T-helper 22 cell (primary cell): ENCODE measurements at places on chromosomes 13 and 19.

DNA sequence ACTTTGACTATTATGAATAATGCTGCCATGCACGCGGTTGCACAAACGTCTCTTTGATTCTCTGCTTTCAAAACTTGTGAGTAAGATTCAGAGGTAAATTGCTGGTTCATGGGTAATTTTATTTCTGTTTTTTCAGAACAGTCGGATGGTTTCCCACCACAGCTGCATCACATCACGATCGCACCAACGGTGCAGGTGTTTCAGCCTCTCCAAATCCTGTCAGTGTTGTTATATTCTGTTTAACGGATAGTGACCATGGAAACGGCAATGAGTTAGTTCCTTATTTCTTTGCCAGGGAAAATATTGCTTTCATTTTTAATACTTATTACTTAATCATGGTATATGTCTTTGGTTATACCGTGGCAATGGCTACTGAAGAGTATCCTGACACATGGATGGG is 19.1 kb upstream of the ZNF835 start:
- DNase-seq: no peak

GRCh38 chr19:679418-680286 is 3.5 kb downstream of the FSTL3 start:
- DNase-seq: no peak

GRCh38 chr13:27691207-27691606 is 69.5 kb downstream of the POLR1D start:
- DNase-seq: no peak

DNA sequence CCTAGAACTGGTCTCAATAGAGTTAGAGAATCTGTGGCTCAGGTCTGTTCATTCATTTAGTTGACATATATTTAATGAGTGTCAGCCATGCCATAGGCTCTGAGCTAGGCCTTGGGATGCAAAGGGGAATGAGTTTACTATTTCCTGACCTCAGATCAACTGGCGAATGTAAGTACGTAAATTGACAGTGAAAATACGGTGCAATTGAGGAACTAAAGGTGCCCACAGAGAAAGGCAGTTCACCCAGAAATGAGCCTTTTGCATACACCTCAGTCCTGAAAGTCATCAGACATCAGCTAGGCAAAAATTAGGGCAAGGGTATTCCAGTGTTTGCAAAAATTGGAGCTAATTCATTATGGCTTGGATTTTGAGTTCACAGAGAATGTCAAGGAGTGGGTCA is 20.6 kb upstream of the UPF3A start:
- DNase-seq: no peak

DNA sequence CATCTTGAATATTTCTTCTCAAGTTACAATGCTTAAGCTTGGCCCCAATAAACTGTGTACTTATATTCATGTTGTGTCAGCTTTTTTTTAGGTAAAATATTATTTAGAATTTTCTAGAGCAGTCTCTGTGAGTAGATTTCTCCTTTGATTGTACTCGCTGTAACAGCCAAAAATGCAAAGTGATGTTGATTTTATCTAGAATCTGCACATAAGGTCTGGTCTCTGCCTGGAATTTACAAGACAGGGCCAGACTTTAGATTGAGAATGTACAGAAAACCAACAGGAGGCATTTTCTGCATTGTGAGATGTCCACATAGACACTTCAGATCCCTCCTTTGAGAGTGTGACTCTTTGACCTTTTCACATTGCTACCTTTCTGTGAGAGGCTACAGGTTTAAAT is 43.1 kb upstream of the ZNF681 start:
- DNase-seq: no peak

- DNase-seq: no peak
These were observed 150.2 kb downstream of the UQCRFS1 start for GRCh38 chr19:29062475-29063435.

GRCh38 chr13:28826368-28826767 is 6.2 kb downstream of the MTUS2 start:
- DNase-seq: no peak

- DNase-seq: no peak
These were observed 889 bp downstream of the GTF2F2 start for GRCh38 chr13:45120967-45121831.

- DNase-seq: no peak
These were observed 8.2 kb downstream of the ZNF677 start for GRCh38 chr19:53246498-53246897.

GRCh38 chr13:37194428-37194861 is 89.0 kb upstream of the CSNK1A1L start:
- no peak for DNase-seq

DNA sequence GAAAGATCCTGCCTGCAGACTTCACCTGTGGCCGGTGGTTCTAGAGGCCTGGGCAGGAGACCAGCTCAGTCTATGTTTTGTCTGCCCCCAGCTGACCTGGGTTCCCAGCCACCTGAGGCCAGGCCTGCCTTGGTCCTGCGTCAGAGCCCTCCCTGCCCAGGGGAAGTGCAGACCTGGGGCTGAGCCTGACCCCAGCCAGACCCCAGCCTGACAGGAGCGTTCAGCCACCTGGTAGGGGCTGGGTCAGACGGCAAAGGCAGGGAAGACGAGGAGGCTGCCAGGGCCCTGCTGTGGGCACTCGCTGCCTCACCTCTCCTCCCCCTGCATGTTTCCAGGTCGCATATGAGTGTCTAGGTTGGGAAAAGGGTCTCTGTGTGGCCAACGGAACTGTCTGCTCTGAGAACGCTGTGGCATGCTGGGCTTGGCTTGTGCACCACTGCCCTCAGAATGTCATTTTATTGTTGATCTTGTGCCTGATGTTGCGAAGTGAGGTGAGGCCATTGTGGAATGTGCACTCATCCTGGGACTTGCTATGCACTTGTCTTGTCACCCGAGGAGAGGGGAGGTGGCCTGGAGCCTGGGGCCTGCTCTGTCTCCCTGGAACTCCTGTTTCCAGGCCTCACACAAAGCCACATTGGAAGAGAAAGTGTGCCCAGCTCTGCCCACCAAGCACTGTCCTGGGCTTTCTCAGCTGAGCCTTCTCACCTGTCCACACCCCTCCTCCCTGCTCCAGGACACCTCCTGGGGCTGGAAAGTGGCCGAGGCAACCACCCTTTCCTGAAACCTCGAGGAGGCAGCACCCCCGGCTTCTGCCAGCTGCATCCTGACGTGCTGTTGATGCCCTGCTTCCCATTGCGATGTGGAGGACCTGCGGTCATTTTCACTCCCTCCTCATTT is 15.2 kb upstream of the MCF2L start:
- no peak for DNase-seq

- DNase-seq: no peak
These were observed 10.7 kb downstream of the LILRA5 start for GRCh38 chr19:54302257-54302656.

GRCh38 chr13:41054212-41054877 is 7.0 kb upstream of the WBP4 start:
- peak; percentile 4 for DNase-seq

DNA sequence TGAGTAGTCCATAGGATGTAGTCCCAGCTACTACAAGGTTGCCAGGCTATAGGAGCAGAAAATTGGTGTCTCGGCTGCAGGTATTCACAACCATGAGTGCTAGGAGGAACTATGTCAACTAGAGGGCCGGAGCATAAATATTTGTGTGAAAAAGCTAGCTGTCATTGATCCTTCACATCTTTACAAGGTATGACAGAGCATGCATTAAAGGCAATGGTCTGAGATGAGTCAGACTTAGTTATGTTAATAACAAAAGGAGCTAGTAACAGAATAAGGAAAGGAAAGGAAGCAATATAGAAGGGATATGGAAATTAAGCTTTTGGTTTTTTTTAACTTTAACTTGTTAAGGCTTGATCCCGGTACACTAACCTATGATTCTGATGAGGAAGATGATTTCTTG is 40.9 kb upstream of the PSG9 start:
- DNase-seq: no peak

GRCh38 chr13:57823704-57824103 is 192.2 kb downstream of the PCDH17 start:
- DNase-seq: no peak

GRCh38 chr19:42295831-42296525 is 6.0 kb upstream of the PRR19 start:
- peak; percentile 63 for DNase-seq

DNA sequence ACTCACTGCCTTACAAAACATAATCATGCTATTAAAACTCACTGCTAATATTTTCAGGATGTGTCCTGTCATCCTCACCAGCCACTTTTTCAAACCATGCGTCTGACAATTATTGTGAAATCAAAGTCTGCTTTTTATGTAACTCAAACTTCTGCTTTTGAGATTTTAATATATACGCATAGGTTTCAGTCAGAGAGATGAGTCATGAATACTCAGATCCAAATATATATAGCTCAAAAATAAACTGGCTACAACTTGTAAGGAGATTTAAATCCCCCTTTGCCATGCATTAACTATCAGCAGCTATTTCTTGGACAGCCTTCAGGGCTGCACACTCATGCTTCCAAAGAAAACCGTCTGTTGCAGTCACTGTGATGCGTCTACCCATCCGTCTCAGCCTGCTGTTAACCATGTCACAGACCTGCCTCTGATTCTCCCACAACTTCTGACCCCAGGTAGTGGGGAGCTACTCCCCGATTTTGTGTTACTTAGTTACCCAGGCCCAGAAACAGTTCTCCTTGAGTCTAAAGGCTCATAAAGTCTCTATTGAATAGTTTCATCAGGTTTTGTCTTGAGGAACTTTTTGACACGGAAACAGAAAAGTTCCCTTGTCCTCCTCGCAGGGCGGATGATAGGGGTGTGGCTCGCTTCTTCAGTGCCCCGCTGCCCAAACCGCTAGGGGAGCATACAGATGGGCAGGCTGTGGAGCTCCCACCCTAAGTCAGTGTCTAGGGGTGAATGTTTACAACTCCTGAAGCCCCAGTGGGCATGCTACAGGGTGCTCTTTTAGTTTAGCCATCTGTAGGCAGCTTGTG is 33.8 kb upstream of the SGCG start:
- DNase-seq: no peak

- no peak for DNase-seq
These were observed 199.2 kb downstream of the DLEU7 start for GRCh38 chr13:50644081-50644871.

- DNase-seq: no peak
These were observed 504 bp upstream of the VWA8 start for GRCh38 chr13:41961466-41961760.

GRCh38 chr13:40547591-40548315 is 118.7 kb downstream of the FOXO1 start:
- no peak for DNase-seq

DNA sequence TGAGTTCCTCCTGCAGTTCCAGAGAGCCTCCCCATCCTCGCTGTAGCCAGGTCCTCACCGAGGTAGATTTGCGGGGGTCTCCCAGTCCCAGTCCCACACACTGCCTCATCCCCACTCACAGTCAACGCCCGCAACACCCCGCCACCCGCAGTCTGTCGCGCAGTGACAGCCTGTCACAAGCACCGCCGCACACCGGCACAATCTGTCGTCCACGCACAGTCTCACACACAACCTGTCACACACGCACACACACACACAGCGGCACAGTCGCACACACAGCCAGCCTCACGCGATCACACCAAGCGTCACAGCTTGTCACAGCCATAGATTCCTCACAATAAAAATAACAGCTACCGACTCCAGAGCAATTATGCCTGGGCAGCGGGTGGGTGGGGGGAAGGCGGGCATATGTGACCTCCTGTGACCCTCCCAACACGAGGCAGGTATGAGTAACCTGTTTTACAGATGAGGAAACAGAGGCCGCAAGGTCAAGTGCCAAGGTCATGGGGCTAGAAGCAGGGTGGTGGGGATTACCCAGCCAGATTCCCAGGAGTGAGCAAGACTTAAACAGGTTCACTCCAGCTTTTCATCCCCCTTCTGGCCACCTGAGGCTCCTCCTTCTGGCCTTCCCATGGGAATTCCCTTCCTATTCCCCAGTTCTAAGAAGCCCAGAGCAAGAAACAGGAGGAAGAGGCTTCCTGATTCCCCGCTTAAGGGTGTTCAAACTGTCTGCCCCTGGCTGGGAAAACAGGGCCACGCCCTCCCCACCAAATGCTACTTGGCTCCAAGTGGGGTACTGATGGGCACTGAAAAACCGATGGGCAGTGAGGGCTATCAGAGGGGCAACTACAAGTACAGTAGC is 13.9 kb downstream of the NFIX start:
- no peak for DNase-seq

GRCh38 chr19:54558339-54558738 is 15.3 kb upstream of the LILRA2 start:
- DNase-seq: no peak

- DNase-seq: no peak
These were observed 60.7 kb downstream of the DOCK9 start for GRCh38 chr13:98917116-98917515.

GRCh38 chr13:75326173-75327134 is 155.5 kb downstream of the TBC1D4 start:
- DNase-seq: peak; percentile 45

- DNase-seq: no peak
These were observed 2.0 kb downstream of the KLK1 start for GRCh38 chr19:50821622-50822021.

DNA sequence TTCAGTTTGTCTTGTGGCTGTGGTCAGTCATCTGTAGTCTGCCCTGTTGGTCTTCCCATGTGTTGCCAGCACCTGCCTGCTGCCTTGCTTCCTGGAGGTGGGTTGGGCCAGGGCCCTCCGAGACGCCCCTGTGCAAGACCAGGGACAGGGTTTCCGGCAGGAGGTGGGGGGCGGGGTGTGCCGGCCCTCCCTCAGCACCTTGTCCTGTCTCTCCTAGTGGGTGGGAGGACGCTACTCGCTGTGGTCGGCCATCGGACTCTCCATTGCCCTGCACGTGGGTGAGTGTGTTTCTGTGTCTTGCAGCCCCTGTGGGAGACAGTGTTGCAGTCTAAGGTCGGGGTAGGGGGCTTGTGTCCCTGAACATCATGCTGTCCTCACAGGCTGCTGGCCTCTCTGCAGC is 11.2 kb upstream of the PDCD2L start:
- no peak for DNase-seq

DNA sequence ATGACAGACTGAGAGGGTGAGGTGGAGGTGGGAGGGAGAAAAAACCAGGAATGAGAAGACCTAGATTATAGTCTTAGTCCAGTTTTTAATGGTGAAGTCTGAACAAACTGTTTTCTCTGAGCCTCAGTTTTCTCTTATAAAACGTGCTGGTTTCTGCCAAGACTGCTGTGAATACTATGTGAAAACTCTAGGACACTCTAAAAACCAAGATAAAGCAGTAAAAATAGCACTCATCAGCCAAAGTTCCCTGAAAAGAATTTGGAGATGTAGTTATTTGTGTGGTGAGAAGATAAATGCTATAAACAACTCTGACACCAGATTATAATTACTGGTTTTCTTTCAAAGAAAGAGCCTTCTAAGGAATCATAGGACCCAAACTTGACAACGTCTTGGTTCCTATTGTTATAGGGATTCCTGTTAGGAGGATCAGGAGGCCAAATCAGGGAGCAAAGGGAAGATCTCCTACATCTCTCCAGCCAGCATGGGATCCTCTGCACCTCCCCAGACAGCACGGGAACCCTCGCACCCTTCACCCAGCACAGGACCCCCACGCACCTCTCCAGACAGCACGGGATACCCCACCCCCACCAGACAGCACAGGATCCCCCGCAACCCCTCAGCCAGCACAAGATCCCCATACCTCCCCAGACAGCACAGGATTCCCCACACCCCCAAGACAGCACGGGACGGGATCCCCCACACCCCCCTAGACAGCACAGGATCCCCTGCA is 130.2 kb downstream of the MIPEP start:
- DNase-seq: no peak

- DNase-seq: peak; percentile 85
These were observed 424 bp downstream of the FIZ1 start for GRCh38 chr19:55598719-55599467.

- peak; percentile 29 for DNase-seq
These were observed 19.2 kb upstream of the ERCC1 start for GRCh38 chr19:45442778-45443461.

GRCh38 chr19:45391346-45391745 is 13.5 kb downstream of the PPP1R13L start:
- no peak for DNase-seq
